MG63 (cell line): ENCODE measurements at places on chromosomes 3 and 15. TPM values are rescaled to one million over a fixed set of nuclear protein-coding genes. Genes with fewer than 3 reads are reported as not detected.

GRCh38 chr3:66497985-66498671 lies 2.7 kb downstream of the LRIG1 start:
- no peak for DNase-seq

DNA sequence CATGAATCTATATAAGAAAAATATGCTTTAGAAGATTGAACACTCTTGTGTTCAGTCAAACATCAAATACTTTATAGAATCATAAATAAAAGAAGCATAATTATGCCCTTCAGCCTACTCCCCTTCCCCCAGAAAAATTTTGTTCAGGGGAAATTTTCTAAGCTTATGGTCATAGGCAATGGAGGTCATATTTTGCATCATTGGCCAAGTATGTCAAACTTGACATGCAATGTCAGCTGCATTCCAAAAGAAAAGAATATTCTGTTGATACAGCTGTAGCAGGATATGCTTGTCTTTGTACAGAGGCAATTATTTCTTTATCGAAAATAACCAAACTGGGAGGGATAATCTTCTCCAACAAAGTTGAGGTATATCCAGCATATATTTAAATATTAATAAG lies 328.2 kb downstream of the ZIC1 start:
- no peak for DNase-seq

GRCh38 chr15:90690585-90690984 lies 26.6 kb upstream of the BLM start:
- no peak for DNase-seq

- no peak for DNase-seq
These were observed 124.2 kb downstream of the SLC25A26 start for GRCh38 chr3:66344848-66345578.

- DNase-seq: no peak
These were observed 118.8 kb downstream of the SST start for GRCh38 chr3:187551416-187551815.

DNA sequence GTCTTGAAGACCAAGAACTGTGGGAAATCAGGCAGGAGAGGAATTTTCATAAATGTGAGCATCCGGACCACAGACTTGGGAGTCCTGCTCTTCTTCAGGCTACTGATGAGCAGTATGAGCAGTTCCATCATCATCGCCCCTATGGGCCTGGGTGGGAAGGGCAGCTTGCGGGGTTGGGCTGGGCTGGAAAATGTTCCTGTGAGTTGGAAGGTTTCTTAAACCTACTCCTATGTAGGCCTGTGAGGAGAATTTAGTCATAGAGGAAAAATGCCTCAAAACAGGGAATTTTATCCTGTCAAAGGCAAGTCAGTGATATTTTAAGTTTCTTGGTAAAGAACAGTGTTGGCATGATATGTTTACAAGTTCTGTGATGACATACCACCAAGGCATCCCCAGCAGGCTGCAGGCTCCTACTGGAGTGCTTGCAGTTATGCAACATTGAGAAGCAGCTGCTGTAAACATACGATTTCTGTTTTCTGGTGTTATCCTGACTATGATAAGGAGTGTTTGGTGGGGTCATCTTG lies 10.3 kb downstream of the MASP1 start:
- DNase-seq: peak; percentile 81

- DNase-seq: no peak
These were observed 94.5 kb upstream of the EPHA6 start for GRCh38 chr3:96719921-96720320.

GRCh38 chr3:15263120-15263519 lies 57.1 kb downstream of the CAPN7 start:
- no peak for DNase-seq

- DNase-seq: no peak
These were observed 163.6 kb upstream of the PRICKLE2 start for GRCh38 chr3:64388886-64389285.

DNA sequence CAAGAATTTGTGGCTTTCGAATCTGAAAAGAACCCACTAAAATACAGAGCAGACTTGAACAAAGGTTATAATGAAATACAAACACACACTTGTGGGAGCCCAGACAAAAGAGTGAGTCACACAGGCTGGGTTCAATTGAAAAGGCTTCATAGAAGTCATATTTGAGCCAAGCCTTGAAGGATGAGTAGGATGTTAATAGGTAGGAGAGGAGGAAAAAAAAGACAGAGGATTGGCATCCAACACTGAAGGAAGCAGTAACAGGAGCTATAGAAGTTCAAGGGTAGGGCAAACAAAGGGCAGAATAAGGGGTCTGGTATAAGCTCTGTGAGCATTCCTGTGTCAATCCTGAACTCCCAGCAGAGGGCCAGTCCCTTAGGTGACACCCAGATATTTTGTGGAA lies 325.4 kb downstream of the FOXP1 start:
- DNase-seq: peak; percentile 47

ZNF502 gene
- total RNA-seq: 0.89 and 2.9 TPM in 2 replicates

SLC2A2 gene
- total RNA-seq: 0.03 and 0.15 TPM in 2 replicates

HMG20A gene
- total RNA-seq: 6.2 and 6.8 TPM in 2 replicates

LHFPL4 gene
- total RNA-seq: 0.69 and 1.2 TPM in 2 replicates

BTLA gene
- total RNA-seq: not detected in 2 replicates

GOLGA6B gene
- total RNA-seq: not detected in 2 replicates

PLSCR5 gene
- total RNA-seq: not detected in 2 replicates

NANOGP8 gene
- not detected in 2 replicates for total RNA-seq
